Panc1 (cell line): ENCODE measurements at places on chromosomes 5 and 9.

- DNase-seq = no peak
Observed at GRCh38 chr5:127849408-127849807, 146.2 kb downstream of the CCDC192 start.

GRCh38 chr5:54227109-54227508 is 83.3 kb downstream of the ARL15 start:
- no peak for DNase-seq

DNA sequence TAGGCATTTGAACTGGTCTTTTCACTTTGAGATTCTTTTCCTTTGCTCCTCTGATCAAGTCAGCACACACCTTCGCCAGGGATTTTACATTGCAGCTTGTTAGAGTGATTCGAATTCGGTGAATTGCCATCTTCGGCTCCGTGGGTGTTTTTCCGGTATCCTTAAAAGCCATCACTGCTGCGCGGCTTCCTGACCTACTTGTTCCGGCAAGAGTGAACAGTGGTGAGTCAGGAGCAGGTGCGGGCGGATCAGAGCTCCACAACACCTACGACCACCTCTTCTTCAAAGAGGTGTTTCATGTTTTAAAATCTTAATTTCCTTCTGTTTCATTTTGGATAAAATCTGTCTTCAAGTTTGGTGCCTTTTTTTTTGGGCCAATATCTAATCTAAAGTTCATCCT is 134.6 kb downstream of the TMC1 start:
- no peak for DNase-seq

GRCh38 chr5:68983043-68983442 is 110.8 kb upstream of the SLC30A5 start:
- no peak for DNase-seq

DNA sequence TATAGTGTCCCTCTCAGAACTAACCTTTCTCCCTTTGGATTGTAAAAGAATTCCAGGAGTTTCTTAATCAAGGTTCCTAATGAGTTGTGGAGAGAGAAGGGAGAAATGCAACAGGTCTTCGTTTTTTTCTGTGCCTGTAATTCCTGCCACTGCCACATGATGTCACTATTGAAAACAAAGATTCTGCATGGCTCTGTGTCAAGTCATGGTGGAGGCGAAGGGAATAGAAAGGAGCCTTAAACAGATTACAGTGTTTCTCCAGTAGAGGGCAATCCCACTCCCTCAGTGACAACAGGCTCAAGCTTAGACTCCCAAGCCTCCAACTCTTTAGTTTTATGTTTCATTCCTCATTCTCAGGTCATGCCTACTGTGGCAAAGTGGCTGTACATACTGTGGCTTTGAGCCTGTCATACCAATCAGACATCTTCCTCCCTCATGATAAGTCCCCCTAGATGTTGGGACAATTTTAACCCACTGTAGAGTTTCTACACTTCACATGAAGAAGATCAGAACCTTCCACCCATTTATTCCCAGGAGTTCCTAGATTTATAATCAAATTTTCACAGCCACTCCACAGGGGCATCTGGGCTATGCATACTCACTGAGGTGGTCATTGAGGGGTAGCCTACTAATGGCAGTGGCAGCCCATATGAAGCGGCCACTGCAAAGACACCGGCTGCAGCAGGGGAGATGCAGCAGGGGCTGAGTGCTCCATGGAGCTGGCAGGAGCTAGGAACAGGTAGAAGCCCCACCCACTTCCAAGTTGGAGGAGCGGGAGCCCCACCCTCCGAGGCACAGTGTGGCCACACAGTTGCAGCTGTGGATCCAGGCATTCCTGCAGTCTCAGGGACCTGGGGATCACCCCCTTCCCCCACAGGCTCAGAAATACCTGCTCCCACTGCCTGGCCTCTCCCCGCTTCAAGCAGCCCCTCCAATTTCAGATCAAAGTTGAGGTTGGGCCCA is 97.4 kb upstream of the TRIM32 start:
- no peak for DNase-seq

DNA sequence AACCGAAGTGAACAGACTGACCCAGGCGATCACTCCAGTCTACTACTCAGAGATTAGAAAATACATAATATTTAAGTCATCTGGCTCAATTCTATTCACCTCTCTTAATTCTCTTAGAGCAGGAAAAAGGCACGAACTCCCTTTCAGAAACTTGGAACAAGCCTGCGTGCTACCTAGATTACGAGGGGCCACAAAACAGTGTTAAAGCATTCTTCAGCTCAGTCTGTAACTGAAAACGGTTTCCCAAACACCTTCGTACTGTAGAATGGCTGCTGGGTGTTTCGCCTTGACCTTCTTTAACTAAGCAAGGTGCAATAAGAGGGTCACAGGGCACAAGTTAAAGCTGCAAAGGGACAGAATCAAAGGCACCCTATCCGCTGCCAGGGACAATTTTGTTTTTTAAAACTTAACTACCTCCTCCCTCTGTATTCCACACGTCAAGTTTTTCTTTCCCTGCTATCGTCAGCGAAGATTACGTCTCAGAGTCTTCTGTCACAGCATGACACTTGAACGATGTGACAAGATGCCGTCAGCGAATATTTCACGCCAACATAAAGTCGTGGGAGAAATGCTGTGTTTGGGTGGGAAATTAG is 687 bp downstream of the LYSMD3 start:
- DNase-seq = no peak

- DNase-seq = no peak
Observed at GRCh38 chr9:34151398-34151797, 24.9 kb upstream of the DCAF12 start.

DNA sequence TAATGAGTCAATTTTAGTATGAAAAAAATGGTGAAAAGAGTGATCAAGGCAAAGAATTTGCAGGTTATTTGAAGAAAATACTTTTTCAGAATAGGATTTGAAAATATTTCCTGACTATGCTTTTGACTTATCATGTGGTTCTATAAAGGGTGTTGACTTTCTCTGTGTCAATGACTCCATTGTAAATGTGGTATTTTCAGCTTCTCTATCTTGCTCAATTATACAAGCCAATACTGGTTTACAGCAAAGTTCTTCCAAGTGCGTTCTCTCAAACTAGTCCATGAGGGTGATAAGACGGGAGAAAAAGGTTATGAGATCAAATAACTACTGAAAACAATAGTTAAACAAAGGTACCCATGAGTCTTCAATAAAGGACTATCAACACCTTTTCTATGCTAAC is 21.7 kb downstream of the IL33 start:
- DNase-seq = no peak

DNA sequence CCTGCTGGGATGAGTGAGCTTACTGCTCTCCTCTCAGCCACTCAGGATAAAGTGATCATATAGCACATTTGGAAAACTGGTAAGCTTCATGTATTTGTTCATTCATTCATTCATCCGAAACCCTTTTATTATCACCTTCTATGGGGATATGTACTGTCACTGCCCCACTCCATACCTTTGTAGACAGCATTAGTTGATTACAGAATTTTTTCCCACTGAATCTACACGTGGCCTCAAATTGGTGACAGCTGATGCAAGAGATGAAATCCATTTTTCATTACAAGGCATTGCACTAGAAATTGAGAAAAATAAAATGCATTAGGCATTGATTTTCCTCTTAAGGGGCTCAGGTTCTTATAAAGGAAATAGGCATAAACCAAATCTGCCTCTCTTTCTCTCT is 9.7 kb downstream of the GRIA1 start:
- DNase-seq = no peak
